ENCODE measurements at places on chromosomes 16 and 17.

DNA sequence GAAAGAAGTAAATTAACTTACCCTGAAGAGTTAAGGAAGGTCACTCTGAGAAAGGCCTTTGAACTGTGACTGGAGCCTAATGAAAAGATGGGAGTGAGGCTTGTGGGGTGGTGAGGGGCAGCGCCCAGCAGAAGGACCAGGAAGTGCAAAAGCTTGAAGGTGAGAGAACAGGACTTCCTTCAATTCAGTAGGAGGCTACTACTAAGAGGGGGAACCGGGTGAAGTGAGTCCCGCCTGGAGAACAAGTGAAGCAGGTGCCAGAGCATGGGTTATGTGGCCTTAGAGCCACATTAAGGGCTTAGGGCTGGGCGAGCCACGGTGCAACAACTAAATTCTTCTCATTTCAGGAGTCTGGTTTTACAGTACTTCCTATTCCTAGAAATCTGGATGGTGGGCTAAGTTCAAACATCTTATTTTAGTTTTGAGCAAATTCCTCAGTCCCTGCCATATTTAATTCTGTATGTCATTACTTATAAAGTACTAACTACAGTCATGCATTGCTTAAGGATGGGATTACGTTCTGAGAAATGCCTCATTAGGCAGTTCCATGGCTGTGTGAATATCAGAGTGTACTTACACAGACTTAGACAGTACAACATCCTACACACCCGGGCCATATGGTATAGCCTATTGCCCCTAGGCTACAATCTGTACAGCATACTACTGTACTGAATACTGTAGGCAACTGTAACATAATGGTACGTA is 5.1 kb downstream of the CFAP20 start:
- DNase-seq: no peak

DNA sequence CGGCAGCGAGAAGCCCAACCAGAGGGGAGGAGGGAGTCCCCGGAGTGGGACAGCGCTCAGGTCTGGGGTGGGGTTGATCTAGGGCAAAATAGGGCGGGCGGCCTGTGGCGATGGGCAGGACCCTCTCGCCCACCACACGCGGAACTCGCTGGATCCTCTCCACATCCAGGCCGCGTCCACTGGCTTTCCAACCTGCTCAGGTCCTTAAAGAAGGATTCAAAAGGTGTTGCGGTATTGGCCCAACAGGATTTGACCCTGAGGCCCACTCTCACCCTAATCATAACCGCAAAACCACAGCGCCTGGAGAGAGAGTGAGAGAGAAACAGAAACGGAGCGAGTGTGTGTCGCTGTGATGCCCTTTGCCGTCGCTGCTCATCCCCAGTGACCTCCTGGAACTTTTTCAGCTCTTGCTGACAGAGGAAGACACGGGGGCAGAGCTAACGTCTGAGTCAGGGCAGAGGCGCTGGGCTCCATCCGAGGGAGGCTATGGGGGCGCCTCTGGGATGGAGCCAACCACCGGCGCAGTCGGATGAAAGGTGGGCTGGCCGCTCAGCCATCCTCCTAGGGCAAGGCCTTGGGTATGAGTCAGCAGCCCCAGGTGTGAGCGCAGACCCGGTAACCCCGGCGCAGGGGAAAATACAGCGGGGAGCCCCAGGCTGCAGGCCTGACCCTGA is 16.7 kb upstream of the OR1F1 start:
- DNase-seq: peak; percentile 54

DNA sequence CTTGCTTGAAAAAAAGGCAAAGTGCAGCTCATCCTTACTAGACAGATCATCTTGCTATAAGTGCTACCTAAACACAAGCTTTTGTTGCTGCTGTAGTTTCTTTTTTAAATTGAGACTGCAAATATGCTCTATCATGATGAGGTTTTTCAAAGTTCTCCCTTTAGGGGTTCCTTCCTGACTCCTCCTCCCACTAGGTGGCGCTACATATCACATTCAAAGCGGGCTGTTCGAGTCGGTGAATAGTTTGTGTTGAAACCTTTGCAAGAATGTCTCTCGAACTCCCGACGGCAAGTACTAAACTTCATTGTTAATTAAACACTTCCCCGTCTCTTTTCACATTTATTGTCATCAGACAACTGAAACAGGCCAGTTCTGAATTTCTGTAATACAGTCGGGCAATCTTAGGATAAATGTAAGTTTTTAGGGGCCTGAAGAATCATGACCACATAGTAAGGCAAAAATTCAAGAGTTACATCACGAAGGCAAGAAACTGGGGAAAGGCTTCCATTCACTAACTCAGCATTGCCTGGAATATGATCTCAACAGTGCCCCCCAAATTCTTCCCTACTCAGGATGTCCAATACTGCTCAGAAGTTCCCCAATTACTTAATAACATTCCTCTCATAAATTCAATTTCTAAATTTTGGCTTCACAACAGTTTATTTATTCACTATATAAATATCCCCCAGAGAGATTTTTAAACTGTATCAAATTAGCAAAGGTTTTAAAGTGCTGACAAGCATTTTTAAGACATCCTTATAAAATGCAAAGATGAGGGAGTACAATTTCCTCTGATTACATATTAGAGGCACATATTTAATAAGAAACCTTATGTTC is 6.7 kb downstream of the HS3ST3A1 start:
- peak; percentile 73 for DNase-seq

GRCh38 chr16:67216612-67217490 is 10.1 kb upstream of the TMEM208 start:
- DNase-seq: no peak

GRCh38 chr16:88782454-88783390 is 2.3 kb downstream of the PIEZO1 start:
- peak; percentile 82 for DNase-seq

- no peak for DNase-seq
Observed at GRCh38 chr17:49680314-49680713, 2.4 kb upstream of the SPOP start.

- no peak for DNase-seq
Observed at GRCh38 chr16:3819746-3820724, 60.5 kb downstream of the CREBBP start.

- DNase-seq: peak; percentile 92
Observed at GRCh38 chr17:42566883-42567573, at the start of gene MLX. MLX (plus strand) TSS chr17:42567100; CDS start chr17:42567125, 25 bp downstream.

- DNase-seq: no peak
Observed at GRCh38 chr16:65453646-65454045, 331.8 kb upstream of the CDH11 start.

GRCh38 chr17:10648381-10648780 is 8.7 kb downstream of the MYH3 start:
- DNase-seq: no peak

- no peak for DNase-seq
Observed at GRCh38 chr17:17942846-17943245, 29.4 kb downstream of the TOM1L2 start.

GRCh38 chr16:66902648-66903543 is 15.8 kb downstream of the CDH16 start:
- no peak for DNase-seq

DNA sequence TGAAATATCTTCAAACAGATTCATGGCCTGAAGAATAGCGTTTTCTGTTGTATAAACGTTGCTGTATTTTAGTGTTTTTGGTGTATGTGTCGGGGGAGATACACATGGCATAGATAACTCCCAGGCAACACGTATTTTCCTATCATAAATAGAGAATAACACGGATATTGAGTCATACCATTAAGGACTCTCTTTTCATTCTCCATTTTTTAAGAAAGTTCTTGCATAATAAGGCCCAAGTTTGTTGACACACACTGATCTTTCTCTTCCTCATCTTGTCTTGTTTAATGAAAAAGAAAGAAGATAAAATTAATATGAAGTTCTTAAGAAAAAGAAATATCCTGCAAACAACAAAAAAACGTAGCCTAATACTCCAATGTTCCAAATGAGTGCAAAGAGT is 13.4 kb downstream of the ABCA8 start:
- no peak for DNase-seq
